ENCODE measurements at places on chromosomes 6 and 20.

GRCh38 chr6:121668259-121668658 is 232.8 kb downstream of the GJA1 start:
- DNase-seq, result no peak

DNA sequence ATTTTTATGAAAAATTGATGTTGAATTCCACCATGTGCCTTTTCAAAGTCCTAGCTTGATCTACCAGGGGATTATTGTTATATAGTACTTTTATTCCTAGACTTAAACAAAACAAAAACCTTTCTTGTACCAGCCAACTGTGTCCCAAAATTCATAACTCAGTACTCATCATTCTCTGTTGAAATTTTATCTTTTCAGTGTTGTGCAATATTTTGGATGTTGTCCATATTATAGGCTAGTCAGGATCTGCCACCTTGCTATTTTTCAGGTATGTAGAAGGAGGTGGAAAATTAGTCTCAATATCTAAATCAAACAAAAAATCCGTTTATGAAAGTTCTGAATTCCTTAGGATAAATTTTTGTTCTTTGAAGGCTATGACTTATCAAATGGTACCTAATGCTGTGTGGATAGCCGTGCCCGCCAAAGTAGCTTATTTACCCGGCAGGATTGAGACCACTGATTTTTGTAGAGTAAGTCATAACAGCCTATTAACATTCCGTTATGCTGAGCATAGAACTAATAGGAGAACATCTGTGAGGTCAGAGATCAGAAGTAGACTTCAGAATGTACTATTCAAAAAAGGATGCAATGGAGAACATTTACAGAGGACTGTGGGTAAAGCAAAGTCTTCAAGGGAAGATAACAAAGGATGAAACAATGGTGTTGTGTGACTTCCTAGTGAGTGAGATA is 304.7 kb downstream of the SOX4 start:
- no peak for DNase-seq

- no peak for DNase-seq
Observed at GRCh38 chr6:121688974-121689373, 253.5 kb downstream of the GJA1 start.

- peak; percentile 50 for DNase-seq
Observed at GRCh38 chr20:41617059-41617901, 897 bp downstream of the CHD6 start.
